ENCODE measurements at places on chromosomes 7 and 10.

- DNase-seq = no peak
These were observed 14.5 kb downstream of the PARD3 start for GRCh38 chr10:34800624-34801023.

- no peak for DNase-seq
These were observed 467.2 kb downstream of the TCERG1L start for GRCh38 chr10:130844310-130844709.

DNA sequence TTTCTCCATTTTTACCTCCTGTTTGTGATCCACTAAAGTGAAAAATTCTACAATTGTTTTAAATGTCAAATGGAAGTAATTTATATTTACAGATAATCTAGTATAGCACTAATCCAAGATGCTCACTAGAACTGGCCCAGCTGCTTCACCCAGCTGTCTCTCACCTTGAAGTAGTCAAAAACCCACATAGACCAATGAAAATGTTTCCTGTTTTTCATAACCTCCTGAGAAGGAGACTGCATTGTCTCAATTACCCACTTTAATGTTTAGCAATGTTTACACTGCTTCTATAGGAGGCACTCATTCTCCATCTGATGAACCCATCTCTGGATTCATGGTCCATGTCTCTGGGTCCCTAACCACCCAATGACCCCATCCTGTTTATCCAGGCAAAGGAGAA is 56.1 kb upstream of the ADO start:
- DNase-seq = no peak

DNA sequence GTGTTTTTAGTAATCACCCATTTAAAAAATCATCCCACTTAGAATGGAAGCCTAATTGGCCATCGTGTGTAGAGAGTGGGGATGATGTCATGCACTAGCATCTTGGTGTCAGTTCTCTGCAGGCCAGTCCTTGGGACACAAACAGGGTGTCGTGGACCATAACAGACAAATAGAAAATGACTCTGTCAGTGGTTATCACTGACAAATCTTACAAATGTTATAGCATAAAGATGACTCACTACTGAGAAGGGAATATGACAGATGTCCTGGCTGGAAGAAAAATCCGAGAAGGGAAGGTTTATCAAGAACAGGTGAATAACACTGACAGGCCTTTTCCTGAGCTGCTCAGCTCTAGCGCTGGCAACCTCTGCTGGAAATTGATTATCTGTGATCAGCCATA is 10.6 kb downstream of the CABCOCO1 start:
- no peak for DNase-seq

GRCh38 chr10:58269782-58270290 is 874 bp downstream of the CISD1 start:
- DNase-seq = no peak

GRCh38 chr10:128540781-128541761 is 414.8 kb upstream of the MKI67 start:
- DNase-seq = no peak
